Dorsolateral prefrontal cortex (tissue), 122 donors: ENCODE measurements at places on chromosomes 1 and 21. TPM values are rescaled to one million over a fixed set of nuclear protein-coding genes. Genes with fewer than 3 reads are reported as not detected.

Gene HFM1
- total RNA-seq: 4.5 TPM

Gene PLA2G2F
- not detected for total RNA-seq

Gene EVI5
- total RNA-seq: 49.5 TPM

Gene ICOSLG
- 9.6 TPM for total RNA-seq

GRCh38 chr1:9317591-9318417 lies 25.1 kb downstream of the SPSB1 start:
- no peak for DNase-seq

DNA sequence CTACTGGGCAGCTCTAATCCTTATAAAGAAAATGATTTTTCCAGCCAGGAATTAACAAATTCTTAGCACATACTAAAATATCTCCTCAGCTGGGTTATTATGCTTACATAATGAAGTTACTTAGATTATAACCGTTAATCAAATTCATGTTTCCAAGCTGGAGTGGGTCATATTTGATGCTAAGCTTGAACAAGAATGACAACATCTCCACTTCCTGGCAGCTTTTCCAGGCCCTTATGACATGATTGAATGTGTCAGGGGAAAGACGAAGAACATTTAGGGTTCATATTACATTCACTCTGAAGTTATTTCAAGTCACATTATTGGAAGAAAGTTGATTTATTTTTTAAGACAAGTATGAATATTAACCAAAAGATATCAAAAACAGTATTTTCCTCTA lies 333.7 kb downstream of the PCP4 start:
- no peak for DNase-seq

DNA sequence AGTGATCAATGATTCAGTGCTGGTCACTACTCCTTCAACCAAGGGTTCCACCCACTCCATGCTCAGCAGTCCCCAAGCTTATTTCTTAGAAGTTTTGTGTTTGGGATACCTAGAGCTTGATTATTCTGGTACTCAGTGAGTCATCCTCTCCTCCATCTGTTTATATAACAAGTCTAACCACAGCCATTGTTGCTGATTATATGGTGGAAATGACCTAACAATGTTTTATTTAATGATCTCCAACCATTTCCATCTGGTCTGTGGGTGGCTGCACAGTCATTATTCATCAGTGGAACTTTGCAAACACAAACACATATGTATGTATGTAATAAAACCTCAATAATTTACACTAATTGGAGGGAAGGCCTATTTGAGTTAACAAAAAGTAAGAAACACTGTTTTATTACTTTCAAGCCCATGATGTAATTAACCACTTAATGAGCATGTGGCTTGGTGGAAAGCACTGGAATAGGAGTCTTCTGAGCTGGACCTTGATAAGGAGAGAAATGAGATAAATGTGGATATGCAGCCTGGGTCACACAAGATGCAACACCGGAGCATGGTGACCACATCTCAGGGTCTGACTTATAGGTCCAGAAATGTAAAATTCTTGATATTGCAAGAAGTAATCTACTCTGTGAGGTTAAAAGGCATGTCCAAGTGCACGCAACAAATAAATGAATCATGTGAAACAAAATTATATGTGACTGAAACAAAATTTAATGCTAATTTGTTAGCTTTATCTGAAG lies 99.0 kb upstream of the WLS start:
- no peak for DNase-seq

DNA sequence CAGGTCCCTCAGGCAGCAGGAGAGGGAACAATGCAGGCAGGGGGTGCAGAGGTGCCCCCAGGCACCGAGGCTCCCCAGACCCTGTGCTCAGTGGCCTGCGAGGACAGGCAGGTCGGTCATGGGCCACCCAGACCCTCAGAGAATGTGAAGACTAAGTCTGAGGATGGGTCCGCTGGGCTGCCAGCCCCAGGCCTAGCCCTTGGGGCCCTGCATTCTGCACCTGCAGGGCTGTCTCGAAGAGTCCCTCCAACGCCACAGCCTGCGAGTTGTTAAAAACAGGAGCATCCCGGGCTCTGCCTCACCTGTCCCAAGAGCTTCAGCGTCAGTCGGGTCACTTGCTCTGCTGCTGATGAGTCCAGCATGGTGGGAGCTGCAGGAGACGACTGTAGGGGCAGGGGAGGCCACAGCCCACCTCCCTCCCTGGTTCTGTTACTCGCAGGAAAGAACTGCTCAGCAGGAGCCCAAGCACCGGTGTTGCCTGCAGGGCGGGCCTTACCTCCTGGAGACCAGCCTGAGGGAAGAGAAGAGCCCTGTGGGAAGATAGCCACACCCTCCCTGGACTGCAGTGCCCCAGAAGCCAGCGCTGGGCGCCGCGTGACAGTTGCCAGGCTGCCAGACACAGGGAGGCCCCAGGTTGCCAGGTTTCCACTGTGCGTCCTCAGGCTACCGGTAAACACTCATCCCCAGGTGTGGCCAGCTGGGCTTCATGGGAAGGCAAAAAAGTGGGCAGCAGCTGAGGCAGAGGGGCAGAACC lies 5.8 kb downstream of the C21orf58 start:
- no peak for DNase-seq

GRCh38 chr1:64923294-64923718 lies 43.0 kb downstream of the JAK1 start:
- DNase-seq: no peak

DNA sequence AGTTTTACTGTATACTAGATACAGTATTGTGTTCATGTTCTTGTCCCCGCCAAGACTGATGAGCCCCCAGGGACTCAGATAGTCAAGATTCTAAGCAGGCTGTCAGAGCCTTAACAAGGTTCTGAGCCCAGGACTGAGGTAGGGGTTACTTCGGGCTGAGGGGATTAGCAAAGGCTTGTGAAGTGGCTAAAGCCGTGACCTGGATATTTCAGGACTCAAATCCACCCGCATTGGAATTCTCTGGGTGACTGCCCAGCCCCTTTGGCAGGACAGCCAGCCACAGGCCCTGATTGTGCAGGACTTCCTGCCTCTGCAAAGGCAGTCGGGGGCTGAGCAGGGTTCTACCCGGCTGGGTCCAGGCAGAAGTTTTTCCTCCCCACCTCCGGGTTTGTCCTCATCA lies at the start of gene PLA2G5:
PLA2G5 (plus strand) TSS at position 321 of the 400 bp plus-strand sequence. CDS start 14,637 bp downstream, outside the sequence.
- DNase-seq: peak; percentile 37
